H1 (cell line): ENCODE measurements at places on chromosomes 7 and 10. TPM values are rescaled to one million over a fixed set of nuclear protein-coding genes. Genes with fewer than 3 reads are reported as not detected.

Gene ATRNL1
- 17.6 and 18.4 TPM in 2 replicates for total RNA-seq

DNA sequence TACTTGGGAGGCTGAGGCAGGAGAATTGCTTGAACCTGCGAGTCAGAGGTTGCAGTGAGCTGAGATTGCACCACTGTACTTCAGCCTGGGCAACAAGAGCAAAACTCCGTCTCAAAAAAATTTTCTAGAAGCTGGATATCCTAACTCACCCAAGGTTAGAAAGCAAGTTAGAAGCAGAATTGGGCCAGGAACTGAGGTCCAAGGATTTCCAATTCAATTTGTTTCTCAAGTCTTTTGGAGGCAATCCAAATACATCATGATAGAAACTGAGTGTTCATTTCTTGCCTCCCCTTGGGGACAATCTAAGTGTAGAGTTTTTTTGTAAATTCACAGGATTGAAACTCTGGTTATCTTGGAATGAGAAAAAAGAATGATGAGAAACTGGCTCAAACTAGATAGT is 45.5 kb downstream of the LAMB1 start:
- H3K27ac ChIP-seq, result no peak overlapping the region
- H3K4me3 ChIP-seq, result no peak overlapping the region
- DNase-seq, result no peak
- H3K4me1 ChIP-seq, result peaks cover 9% of the 10 kb centered on the region
- H3K36me3 ChIP-seq, result peaks cover 7% of the 10 kb centered on the region

GRCh38 chr7:30727061-30727945 is 24.6 kb upstream of the INMT start:
- no peaks in the 10 kb centered on the region for H3K27me3 ChIP-seq
- H3K27ac ChIP-seq, result peak overlapping the region; percentile 61; the same call in 1 of the 2 replicates
- DNase-seq, result no peak
- H3K4me3 ChIP-seq, result no peak overlapping the region
- no peaks in the 10 kb centered on the region for H3K36me3 ChIP-seq

GRCh38 chr10:1553951-1554350 is 183.4 kb downstream of the ADARB2 start:
- no peak for DNase-seq
- H3K4me3 ChIP-seq, result no peak overlapping the region
- no peaks in the 10 kb centered on the region for H3K36me3 ChIP-seq

- no peaks in the 10 kb centered on the region for H3K36me3 ChIP-seq
- DNase-seq, result no peak
- H3K4me1 ChIP-seq, result no peaks in the 10 kb centered on the region; the same call in 1 of the 2 replicates
- no peak overlapping the region for H3K4me3 ChIP-seq
Measured at GRCh38 chr10:124168991-124169802, 75.8 kb upstream of the CHST15 start.

DNA sequence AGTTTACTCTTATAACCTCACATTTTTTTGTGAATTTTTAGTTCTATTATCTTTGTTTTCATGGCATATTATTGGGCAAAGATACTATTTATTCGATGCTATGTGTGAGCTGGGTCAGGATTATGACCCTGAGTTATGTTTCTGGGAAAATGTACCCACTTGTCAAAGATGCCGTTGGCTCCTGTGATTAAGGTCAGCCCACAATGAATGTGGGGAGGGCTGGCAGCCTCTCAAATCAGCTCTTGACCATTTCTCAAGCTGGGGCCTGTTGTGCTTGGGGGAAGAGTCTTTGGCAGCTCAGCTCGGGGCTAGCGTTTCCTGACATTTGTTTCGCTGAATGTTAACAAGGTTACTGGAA is 97.5 kb downstream of the TCF7L2 start:
- DNase-seq, result no peak
- no peaks in the 10 kb centered on the region for H3K27me3 ChIP-seq

Gene GPR26
- total RNA-seq, result 0.09 and 0.10 TPM in 2 replicates

DNA sequence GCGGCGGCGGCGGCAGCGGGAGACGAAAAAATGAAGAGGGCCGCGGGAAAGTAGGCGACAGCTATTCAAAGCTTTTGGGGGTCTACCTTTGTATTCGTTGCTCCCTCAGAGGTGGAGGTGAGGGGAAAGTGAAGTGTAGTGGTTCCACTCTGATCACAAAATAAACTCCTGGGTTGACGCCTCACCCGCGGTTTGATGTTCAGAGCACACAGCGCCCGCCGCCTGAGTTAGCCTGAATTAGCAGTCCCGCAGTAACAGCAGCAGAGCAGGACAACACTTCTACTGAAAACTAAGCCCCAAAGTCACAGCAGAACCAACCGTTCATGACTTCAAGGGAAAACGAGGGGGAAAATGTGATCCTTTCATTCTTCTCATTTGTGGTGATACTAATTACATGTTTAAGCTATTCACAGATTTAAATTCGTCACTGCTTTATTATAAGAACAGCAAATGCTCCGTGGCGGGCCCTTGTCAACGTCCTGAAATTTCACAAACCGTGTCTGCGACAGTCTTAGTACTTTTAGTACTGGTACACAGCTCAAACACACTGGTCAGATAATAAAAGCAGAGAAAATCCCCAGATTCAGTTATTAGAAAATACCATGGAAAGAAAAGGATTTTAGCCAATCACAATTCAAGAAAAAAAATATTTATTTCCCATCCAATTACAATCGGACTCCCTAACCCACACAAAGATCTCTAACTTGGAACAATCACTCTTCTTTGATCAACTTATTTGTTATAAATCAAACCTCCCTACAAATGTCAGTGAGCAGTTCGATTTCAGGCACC is 563 bp upstream of the JMJD1C start:
- no peak overlapping the region for H3K27ac ChIP-seq
- H3K36me3 ChIP-seq, result no peaks in the 10 kb centered on the region
- H3K4me1 ChIP-seq, result no peaks in the 10 kb centered on the region
- no peak for DNase-seq
- H3K4me3 ChIP-seq, result peak overlapping the region; percentile 67

DNA sequence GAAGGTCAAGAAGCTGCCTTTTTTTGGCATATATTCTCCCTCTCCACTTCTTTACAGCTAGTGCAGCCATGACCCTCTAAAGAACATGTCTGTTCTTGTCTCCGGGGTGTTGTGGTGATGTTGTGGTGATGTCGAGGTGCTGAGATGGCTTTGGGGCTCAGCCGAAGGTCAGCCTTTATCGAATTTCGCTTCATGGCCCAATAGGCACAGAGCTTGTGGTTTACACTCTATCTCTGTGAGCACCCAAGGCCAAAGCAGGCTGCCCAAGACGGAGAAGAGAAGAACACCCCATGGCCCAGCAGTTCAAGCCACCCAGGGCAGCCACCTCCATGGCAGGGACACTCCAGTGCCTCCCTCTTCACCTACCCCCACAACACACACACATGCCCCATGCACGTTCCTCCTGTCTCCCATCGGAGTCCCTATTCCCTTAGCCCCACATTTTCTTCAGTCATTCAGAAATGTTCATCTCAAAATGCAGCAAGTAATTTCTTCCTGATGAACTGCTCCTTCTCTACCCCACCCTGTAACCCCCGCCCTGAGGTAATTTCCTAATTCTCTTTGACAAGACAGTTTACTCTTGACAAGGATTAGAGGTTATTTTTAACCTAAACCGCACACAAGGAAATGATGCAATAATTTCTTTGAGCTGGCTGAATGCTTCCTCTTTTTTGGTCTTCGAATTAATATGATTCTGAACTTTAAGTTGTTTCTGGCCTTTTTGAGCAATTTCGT is 18.6 kb upstream of the ADRB1 start:
- DNase-seq, result no peak
- H3K4me1 ChIP-seq, result no peaks in the 10 kb centered on the region
- H3K4me3 ChIP-seq, result no peak overlapping the region
- H3K36me3 ChIP-seq, result no peaks in the 10 kb centered on the region
- H3K27ac ChIP-seq, result no peak overlapping the region
- no peaks in the 10 kb centered on the region for H3K27me3 ChIP-seq

- no peaks in the 10 kb centered on the region for H3K27me3 ChIP-seq
- peaks cover 3% of the 10 kb centered on the region for H3K4me1 ChIP-seq
- no peak for DNase-seq
- no peak overlapping the region for H3K4me3 ChIP-seq
- no peak overlapping the region for H3K27ac ChIP-seq
Measured at GRCh38 chr7:92421676-92422435, 25.4 kb upstream of the GATAD1 start.

GRCh38 chr7:39211581-39211980 is 233.9 kb downstream of the POU6F2 start:
- H3K27ac ChIP-seq, result no peak overlapping the region
- H3K4me1 ChIP-seq, result no peaks in the 10 kb centered on the region
- DNase-seq, result no peak
- H3K4me3 ChIP-seq, result no peak overlapping the region
- H3K36me3 ChIP-seq, result no peaks in the 10 kb centered on the region
- no peaks in the 10 kb centered on the region for H3K27me3 ChIP-seq

GRCh38 chr7:47483604-47484273 is 98.2 kb downstream of the TNS3 start:
- H3K27ac ChIP-seq, result no peak overlapping the region
- peaks cover 7% of the 10 kb centered on the region for H3K4me1 ChIP-seq
- peaks cover 33% of the 10 kb centered on the region for H3K27me3 ChIP-seq
- H3K36me3 ChIP-seq, result no peaks in the 10 kb centered on the region

- no peaks in the 10 kb centered on the region for H3K4me1 ChIP-seq
- no peaks in the 10 kb centered on the region for H3K36me3 ChIP-seq
- no peak for DNase-seq
- H3K27ac ChIP-seq, result no peak overlapping the region
Measured at GRCh38 chr10:36097696-36098095, 455.6 kb upstream of the FZD8 start.

Gene ZNRF2
- 16.2 and 17.7 TPM in 2 replicates for total RNA-seq

DNA sequence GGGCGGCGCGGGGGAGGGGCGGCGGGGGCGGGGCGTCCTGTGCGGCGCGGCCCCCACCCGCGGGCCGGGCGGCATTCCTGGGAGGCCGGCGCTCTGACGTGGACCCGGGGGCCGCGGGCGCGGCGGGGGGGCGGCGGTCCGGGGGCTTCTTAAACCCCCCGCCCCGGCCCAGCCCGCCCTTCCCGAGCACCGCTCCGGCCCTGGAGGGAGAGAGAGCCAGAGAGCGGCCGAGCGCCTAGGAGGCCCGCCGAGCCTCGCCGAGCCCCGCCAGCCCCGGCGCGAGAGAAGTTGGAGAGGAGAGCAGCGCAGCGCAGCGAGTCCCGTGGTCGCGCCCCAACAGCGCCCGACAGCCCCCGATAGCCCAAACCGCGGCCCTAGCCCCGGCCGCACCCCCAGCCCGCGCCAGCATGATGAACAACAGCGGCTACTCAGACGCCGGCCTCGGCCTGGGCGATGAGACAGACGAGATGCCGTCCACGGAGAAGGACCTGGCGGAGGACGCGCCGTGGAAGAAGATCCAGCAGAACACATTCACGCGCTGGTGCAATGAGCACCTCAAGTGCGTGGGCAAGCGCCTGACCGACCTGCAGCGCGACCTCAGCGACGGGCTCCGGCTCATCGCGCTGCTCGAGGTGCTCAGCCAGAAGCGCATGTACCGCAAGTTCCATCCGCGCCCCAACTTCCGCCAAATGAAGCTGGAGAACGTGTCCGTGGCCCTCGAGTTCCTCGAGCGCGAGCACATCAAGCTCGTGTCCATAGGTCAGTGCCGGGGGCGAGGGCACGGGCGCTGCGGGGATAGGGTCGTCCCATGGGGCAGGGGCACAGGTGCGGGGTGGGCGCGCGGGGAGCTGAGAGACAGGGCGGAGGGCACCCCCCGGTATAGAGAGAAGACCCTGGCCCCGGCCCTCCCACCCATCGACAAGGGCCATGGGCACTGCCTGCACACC is at the start of gene FLNC:
Gene FLNC, plus strand, starts transcription at position 176 of the 947 bp plus-strand sequence. Its CDS starts 232 bp downstream, at position 408.
- peaks cover 27% of the 10 kb centered on the region for H3K27me3 ChIP-seq
- peaks cover 42% of the 10 kb centered on the region for H3K4me1 ChIP-seq

Gene CALHM2
- total RNA-seq, result 1.2 and 1.9 TPM in 2 replicates

Gene GDF2
- total RNA-seq, result not detected in 2 replicates

Gene EFCAB10
- total RNA-seq, result 3.1 TPM in 2 replicates

DNA sequence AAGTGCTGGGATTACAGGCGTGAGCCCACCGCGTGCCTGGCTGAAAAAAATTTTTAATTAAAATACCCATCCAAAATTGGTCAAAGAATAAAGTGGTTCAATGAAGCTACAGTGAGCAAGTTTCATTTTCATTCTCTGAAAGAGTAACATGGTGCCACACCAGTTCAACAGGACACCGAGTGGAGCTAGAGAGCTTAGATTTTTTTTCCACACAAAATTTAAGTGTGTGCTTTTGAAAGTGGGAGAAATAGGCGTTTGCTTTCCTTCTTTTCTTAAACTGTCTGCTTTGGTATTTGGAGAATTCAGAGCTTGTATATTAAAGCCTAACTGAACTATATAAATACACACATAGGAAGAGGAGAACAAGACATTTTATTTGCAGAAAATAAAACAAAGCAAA is 43.4 kb downstream of the BPGM start:
- no peaks in the 10 kb centered on the region for H3K27me3 ChIP-seq
- no peak overlapping the region for H3K27ac ChIP-seq
- H3K36me3 ChIP-seq, result no peaks in the 10 kb centered on the region
- no peak for DNase-seq

Gene C7orf33
- total RNA-seq, result not detected in 2 replicates

DNA sequence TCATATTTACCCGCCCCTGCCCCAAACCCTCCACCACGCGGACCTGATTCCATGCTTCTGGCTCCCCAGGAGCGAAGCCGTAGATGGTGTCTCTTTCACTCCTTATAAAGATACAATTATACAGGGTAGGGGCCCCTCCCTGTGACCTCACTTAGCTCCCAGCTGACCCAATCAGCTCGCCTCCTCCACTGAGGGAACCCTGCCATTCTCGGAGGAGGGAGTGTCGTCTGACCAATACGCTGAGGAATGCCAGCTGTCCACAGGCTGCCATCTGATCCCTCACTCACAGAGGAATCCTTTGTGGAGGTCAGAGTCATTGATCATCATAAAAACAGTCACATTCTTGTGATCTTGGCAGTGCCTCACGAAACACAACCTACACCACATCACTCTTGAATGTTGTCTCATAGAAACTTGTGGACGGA is 67.5 kb upstream of the INSIG1 start:
- no peak overlapping the region for H3K27ac ChIP-seq
- peaks cover 11% of the 10 kb centered on the region for H3K27me3 ChIP-seq

- no peak for DNase-seq
- no peak overlapping the region for H3K4me3 ChIP-seq
- no peak overlapping the region for H3K27ac ChIP-seq
- H3K4me1 ChIP-seq, result no peaks in the 10 kb centered on the region
- H3K36me3 ChIP-seq, result no peaks in the 10 kb centered on the region
Measured at GRCh38 chr7:38294926-38295325, 21.5 kb upstream of the TARP start.
